ENCODE measurements at places on chromosomes 3 and 15.
A peak's percentile ranks its signal among the peaks of the same experiment; 100 is the strongest.

DNA sequence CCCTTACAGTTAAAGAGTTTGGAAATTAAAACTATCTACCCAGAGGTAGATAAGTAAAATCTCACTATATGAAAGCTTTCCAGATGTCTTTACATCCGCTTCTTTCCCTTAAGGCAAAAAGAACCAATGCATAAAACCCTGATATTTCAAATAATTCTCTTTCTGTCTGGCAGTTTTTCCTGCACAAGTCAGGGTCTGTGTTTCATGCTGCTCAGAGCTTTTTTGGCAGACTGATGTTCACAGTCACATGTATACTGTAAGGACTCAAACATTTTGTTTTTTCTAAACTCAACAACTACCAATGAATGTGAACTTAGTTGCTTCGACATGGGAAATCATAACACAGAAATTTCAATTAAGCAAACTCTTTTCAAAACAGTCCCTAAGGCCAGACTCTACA is 988.4 kb downstream of the EPHA3 start:
- no peak for DNase-seq

DNA sequence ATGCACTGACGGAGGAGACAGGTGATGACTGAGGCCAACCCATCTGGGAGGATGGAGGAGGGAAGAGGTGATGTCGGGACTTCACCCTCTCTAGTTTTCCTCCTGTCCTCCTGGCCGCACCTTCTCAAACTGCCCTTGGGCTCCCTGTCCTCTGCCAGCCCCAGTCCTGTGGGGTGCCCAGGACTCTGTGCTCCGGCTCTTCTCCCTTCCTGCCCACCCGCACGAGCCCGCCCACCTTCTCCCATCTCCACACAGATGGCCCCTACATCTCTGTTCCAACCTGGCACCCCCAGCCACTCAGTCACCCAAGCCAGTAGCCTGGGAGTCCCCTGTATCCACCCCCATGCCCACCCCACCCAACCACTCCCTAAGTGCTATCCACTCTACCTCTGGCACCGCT is 206.7 kb upstream of the LINGO1 start:
- no peak for DNase-seq

DNA sequence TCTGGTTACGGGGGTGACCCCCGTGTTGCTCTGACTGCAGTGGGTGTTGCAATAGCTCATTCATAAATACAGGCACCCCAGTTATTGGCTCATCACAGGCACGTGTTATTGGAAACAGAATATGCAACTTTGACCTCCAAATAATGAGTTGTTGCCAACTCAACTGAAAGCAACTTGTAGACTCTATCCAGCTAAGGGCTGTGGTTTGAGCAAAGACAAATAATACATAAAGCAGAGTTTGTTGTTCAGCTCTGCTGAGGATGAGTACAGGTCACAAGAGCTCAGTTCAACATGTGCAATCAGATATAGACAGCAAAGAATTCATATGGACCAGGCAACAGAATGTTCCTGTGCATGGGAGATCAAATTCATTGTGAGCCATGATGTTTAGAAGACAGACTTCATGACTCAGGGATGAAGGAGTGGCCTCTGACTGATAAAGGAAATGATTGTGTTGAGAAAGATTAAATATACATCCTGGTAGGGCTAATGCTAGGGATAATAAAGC is 87.6 kb upstream of the LRIG1 start:
- no peak for DNase-seq

- DNase-seq: no peak
These were observed 2.9 kb upstream of the SEMA3B start for GRCh38 chr3:50266017-50266416.

- no peak for DNase-seq
These were observed 736.7 kb upstream of the DPPA4 start for GRCh38 chr3:110074095-110074494.

- no peak for DNase-seq
These were observed 22.3 kb upstream of the BMF start for GRCh38 chr15:40130799-40131502.

DNA sequence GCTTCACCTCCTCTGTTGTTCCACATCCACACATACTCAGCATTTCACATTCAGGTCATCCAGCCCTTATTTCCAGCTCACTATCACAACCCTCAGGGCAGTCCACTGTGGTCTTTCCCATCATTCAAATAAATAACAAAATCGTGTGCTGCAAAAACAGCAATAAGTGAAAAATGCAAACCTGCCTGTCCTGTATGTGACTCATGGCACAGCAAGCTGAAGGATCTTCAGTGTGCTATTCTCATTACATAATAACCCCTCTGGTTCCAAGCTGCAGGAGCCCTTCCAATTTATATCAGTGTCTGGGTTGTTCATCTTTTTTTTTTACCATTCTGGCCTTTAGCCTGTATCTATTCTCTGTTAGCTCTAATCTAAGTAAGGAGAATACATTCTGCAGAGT is 185.3 kb upstream of the UBE2E2 start:
- DNase-seq: no peak

DNA sequence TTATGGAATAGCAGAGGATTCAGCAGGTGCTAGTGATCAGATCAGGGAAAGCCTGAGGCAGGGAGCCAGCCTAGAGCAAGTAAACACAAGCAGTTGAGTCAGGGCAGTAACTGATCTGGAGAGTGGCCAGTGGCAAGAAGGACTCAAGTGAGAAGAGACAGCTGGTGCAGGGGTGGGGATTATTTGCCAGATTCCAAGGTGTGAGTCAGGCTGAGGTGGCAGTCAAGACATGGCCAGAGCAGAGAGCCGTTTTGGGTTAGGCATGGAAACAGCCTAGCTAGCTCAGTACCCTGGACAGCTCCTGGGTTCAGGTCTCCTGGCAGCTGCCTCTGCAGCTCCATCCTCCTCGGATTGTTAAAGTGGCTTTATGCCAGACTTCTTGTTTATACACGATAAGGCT is 281.9 kb upstream of the ONECUT1 start:
- DNase-seq: peak; percentile 1

- DNase-seq: no peak
These were observed 172.8 kb downstream of the TAFA4 start for GRCh38 chr3:68759526-68760035.

DNA sequence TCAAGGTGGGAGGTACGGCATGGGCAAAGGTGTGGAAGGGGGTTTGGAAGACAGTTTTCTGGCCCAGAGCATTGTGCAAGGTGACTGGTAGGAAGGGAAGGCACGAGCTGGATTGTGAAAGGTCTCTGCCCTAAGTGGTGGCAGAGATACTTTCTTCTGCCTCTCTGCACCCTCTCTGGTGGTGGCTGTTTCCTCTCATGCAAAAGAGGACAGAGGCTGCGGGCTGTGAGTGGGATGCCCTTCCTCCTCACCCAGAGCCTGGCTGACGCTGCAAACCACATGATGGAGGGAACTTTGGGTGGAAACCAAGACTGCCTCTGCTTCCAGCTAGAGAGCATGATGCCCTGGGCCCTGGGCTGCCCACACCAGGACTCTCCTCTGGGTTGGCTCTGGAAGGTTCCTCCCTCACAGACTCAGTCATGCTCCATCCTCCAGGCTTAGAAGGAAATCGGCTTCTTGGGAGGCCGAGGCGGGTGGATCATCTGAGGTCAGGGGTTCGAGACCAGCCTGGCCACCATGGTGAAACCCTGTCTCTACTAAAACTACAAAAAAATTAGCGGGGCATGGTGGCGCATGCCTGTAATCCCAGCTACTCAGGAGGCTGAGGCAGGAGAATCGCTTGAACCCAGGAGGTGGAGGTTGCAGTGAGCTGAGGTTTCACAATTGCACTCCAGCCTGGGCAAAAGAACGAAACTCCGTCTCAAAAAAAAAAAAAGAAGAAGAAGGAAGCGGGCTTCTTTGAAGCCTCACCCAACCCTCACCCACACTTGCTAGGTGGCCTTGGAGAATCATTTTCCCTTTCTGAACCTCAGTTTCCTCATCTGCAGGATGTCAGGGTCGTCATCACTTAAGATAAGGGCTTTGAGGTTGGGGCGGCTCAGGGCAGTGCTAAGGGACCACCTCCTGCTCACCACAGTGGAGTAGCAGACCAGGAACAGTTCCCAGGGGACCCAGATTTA is 8.3 kb downstream of the PSTPIP1 start:
- peak; percentile 39 for DNase-seq

DNA sequence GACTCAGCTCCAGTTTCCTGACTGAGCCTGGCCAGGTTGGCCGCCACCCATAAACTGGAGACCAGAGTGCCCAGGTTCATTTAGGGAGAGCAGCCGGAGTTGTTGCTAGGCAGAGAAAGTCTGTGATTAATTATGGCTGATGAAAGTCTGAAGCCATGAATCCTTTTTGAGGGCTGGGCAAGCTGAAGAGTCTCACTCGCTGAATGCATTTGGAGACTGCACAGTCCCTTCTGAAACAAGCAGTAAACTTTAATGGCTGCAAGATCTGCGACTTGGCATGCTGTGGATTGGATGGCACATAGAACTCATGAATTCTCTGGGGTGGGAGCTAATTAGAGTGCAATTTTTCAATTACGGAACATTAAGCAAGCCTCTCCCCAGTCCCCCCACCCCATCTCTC is 282.1 kb downstream of the RPLP1 start:
- no peak for DNase-seq

DNA sequence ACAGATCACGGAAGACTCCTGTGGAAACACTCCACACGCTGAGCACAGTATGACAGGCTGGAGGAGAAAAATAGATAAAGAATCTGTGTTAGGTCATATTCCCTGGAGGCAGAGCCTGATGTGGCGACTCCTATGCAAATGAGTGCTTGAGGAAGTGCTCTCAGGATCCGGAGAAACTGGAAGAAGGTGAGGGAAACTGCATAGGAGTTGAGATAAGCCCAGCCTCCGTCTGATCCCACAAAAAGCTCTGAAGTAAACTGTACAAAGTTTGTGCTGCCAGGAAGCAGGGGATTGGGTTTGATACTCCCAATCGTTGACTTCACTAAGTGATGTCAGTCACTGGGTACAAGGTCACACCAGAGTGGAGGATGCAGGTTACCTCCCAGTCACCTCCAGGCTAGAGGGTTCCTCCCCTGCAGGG is 33.4 kb downstream of the OSBPL10 start:
- no peak for DNase-seq

DNA sequence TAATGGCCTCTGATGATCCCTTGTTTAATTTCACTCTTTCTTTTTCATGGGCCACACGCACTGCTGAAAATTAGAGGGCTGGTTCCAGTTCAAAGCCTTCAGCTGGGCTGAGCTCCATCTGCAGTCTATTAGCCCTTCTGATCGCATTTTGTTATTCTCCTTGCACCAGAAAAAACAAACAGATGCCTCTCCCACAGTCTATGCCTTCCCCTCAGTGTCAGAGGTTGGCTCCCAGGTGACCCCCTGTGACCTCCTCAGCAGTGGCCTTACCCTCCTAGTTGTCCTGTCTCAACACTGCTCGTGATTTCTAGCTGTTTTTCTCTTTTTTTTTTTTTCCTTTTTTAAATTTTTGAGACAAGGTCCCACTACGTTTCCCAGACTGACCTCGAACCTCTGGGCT is 77.1 kb upstream of the PRTG start:
- no peak for DNase-seq

GRCh38 chr3:1883534-1883933 is 215.1 kb upstream of the CNTN4 start:
- DNase-seq: no peak

DNA sequence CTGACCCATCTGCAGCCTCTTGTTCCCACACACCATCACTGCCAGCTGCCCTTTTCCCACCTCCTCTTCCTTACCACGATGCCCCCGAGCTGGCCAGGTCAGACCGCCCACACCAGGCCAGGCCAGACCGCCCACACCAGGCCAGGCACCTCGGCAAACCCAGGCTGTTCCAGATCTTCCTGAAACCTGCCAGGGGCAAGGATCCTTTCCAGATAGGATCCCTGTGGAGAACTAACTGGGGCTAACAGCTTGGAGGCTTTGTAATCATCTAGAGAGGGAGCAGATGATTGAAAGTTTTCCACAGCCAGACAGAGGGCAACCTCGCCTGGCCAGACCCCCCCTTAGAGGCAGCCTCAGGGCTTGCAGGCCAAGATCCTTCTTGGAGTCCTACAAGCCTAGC is 287.3 kb upstream of the TLE3 start:
- DNase-seq: no peak

GRCh38 chr3:31014317-31015040 is 120.0 kb upstream of the GADL1 start:
- DNase-seq: no peak

GRCh38 chr3:187870360-187871203 is 125.3 kb upstream of the BCL6 start:
- DNase-seq: no peak

GRCh38 chr15:25670025-25670554 is 193.0 kb downstream of the ATP10A start:
- DNase-seq: no peak

DNA sequence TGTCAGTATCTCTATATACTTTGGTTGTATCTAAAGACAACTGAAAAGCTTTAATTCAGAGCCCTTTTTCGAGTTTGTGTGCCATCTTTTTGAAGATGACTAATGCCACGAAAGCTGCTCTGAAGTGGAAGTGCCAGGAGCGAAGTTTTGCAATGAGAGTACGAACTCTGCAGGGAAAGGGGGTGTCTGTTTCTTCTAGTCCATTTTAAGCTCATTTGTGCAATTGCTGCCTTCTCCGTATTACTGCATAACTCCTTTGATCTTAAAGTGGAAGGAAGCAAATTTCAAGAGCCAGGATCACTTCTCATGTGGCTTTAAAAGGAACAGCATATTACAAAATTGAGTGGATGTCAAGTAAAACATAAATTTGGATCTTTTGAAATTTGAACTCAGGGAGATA is 245.3 kb downstream of the FEZF2 start:
- no peak for DNase-seq

GRCh38 chr3:168081171-168081771 is 14.5 kb downstream of the GOLIM4 start:
- no peak for DNase-seq

- no peak for DNase-seq
These were observed 77.1 kb downstream of the SLC25A26 start for GRCh38 chr3:66297900-66298299.

- no peak for DNase-seq
These were observed 23.9 kb downstream of the CHDH start for GRCh38 chr3:53822331-53822741.

GRCh38 chr3:146589899-146590508 is 15.1 kb downstream of the PLSCR5 start:
- DNase-seq: no peak

Data from KG1 (cell line).